ENCODE measurements at places on chromosomes 16 and 17.

- DNase-seq: peak; percentile 78
Measured at GRCh38 chr16:69481901-69482341, 57.5 kb downstream of the CYB5B start.

DNA sequence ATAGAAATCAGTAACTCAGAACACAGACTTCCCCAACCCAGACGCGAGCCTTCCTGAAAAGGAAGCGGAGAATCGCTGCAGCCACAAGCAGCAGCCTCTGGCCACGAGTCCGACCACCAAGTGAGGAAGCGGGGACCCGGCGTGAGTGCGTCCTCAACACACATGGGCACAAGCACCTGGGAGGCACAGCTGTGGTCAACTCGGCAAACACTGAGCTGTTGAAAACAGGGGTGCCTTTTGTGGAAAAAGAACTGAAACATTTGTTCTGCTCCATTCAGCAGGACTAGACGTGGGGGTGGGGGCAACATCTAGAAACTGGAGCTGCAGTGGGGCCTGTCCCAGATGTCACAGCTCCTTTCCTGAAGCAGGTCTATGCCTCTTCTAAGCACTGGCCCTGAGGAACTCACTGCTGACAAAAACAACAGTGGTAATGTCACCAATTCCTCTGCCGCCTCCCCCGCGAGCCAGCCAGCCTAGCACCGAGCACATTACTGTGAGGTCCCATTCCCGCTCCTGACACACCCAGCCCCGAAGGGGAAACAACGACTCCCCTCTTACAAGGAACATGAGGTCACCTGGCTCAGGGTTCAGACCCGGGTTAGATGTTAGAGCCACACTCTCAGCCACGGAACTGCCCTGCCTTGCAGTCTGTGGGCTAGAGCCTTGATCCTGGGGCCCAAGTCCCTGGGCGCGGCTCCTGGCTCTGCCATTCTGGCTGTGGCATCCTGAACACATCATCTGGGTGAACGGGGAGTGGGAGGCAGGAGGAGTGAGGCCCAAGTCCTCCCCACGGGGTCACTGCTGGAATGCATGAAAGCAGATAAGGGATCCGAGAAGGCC lies 29.0 kb downstream of the KDM8 start:
- DNase-seq: no peak

DNA sequence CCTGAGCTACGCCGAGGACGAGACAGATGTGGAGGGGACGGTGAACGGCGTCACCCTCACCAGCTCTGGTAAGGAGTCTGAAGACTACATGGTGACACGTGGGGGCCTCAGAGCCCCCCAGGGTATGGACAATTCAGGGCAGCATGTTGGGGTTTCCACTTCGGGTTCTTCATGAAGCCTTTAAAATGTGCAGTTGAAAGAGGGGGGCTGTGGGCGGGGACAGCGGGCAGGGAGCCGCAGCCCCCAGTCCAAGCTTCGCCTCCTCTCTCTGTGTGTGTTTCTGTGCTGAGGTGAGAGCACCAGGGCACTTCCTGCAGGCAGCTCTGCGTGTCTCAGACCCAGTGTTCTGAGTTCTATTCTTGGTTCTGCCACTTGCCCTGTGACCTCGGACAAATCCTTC lies 24.0 kb downstream of the NMRAL1 start:
- no peak for DNase-seq

GRCh38 chr17:1648963-1649843 lies 463 bp downstream of the RILP start:
- peak; percentile 39 for DNase-seq
